Mesothelial cell of epicardium (in vitro differentiated cells): ENCODE measurements at places on chromosomes 2 and 18.

DNA sequence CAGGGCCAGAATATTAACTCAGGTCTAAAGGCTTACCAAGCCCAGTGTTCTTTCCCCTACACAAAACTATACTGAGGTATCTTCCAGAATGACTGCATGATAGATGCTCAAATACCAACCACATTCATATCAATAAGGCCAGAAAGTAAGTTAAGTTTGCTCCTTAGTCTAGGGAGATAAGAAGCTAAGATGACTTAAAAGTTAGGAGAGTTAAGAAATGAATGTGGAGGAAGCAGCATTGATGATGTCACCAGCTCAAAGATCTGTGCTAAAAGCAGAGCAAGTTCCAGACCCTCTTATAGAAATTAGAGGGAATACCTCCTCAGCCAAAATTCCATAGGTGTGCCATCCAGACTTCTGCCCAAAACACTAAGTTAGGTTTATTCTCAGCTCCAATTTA is 6.1 kb downstream of the PPP4R1 start:
- no peak for DNase-seq

GRCh38 chr2:3214065-3214464 is 163.6 kb downstream of the EIPR1 start:
- DNase-seq, result no peak

DNA sequence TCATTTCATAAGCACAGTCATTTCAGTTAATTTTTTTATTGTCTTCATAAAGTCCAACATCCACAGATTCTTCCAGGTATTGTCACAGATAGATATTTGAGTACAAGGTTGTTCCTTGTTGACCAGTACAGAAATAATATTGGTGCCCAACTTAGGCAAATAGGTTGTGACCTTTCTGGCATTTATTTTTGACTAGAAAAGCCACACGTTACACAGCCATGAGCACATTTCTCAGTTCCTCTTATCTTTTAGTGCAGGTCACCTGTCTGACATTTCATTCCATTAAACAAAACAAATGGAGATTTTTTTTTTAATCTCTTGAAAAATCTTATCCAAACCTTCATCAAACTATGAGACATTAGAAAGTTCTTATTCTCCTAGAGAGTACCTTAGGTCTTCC is 428.8 kb downstream of the ZNF521 start:
- DNase-seq, result no peak

GRCh38 chr18:55582325-55582724 is 5.7 kb downstream of the TCF4 start:
- DNase-seq, result no peak

DNA sequence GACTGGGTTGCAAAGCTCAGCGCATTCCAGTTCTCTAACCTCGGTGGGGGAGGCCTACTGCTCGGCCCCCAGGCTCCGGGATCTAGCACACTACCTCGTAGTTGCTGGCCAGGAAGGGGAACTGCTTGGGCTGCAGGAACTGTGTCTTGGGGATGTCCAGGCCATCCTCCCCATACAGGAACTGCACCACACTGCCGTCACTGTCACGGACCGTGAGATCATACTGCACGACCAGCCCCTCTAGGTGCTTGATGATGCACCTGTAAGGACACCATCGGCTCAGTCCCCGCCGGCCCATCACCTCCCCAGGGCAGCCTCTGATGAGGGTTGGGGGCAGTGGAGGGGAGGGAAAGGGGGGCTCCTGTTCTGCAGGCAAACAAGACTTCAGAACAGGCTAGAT is 61.6 kb downstream of the POLR1A start:
- peak; percentile 32 for DNase-seq

DNA sequence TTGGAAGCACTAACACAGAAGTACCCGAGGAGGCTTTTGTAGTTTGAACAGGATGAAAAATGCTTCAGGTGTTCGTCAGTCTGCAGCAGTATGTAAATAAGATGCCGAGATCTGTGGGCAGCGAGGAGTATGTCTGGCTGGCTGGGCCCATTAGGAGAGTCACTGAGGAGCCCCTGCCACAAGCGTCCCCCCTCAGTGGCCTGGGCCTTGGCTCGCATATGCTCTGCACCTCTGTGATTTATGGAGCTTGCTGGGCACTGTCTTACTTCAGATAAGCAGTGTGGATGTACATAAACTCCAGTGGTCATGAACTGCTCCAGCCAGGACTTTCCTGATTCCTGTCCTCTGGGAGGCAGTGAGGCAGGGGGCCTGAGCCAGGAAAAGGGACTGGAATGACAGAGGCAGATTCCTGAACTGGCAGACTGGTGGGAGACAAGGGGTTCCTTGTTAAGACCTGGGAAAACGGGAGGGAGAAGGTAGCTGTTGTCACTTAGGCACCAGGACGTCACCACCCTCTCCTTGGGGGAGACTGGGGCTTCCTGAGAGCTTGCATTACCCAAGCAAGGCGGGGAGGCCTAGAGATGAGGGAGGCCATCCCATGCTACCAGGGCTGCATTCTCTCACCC is 46.0 kb downstream of the CELF4 start:
- DNase-seq, result no peak

- DNase-seq, result no peak
Observed at GRCh38 chr2:105777031-105777482, 32.3 kb downstream of the NCK2 start.

DNA sequence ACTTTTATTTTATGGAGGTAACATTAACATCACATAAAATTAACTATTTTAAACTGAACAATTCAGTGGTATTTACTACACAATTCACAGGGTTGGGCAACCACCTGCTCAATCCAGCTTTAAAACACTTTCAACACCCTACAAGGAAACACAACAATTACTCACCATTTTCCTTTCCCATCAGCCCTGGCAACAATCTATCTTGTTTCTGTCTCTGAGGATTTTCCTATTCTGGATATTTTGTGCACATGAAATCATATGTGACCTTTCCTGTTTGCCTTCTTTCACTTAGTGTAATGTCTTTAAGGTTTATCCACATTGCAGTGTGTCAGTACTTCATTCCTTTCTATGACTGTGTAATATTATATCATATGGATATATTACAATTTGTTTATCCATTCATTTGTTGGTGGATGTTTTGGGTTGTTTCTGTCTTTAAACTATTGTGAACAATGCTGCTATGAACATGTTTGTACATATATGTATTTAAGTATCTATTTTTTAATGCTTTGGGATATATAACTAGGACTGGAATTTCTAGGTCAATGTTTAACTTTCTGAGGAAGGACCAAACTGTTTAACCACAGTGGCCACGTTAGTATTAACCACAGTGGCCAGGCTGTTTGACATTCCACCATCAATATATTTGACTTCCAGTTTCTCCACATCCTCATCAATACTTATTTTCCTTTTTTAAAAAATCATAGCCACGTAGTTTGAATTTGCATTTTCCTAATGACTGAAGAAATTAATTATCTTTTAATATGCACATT is 72.4 kb upstream of the KIF5C start:
- no peak for DNase-seq

DNA sequence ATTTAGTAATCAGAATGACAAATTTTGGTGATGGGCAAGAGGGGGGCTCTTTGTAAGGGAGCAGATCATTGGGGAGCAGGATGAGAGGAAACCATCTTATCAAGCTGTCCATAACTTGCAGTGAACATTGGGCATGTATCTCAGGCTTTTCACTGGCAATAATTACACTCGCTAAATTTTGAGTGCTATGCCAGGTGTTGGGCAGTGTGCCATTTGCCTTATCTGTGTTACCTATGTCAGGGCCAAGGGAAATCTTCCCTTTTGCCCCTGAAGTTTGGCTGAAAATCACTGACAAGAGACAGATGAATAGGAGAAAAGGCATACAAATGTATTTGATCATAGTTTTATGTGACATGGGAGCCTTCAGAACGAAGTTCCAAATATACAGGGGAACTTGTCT is 39.0 kb downstream of the NOSTRIN start:
- DNase-seq, result no peak

- DNase-seq, result no peak
Observed at GRCh38 chr18:58619596-58619930, 9.3 kb downstream of the ALPK2 start.

- no peak for DNase-seq
Observed at GRCh38 chr2:12074126-12074844, 327.9 kb downstream of the LPIN1 start.

- DNase-seq, result no peak
Observed at GRCh38 chr2:52405980-52406379, 1361.6 kb upstream of the CHAC2 start.

DNA sequence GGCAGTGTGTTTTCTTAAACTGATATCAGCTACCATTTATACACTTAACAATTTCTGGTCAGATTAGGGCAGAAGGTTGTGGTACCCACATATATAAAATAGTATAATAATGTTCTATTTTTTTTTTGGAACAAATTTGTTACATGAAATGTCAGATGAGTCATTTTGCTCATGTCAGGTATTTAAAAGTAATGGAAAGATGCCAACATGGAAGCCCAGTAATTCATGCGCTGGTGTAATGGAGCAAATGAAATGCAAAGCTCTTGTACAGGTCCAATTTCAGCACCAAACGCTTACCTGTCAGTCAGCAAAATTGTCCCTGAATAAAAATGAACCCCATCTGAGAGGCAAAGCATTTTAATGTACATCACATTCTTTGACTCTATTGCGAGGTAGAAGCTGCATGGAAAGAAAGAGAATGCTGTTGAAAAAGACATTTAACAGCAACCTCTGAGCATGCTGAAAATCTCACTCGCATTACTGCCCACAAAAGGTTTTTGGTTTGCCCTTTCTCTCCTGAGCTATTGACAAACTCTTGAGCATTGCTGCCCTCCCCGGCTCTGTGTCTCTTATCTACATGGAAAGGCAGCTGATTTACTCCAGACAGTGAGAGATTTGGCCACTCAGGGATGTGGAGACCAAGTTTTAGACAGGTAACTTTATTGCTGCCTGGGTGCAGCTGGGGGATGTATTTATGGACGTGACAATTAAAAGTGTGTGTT is 217.5 kb downstream of the CAMKMT start:
- no peak for DNase-seq

DNA sequence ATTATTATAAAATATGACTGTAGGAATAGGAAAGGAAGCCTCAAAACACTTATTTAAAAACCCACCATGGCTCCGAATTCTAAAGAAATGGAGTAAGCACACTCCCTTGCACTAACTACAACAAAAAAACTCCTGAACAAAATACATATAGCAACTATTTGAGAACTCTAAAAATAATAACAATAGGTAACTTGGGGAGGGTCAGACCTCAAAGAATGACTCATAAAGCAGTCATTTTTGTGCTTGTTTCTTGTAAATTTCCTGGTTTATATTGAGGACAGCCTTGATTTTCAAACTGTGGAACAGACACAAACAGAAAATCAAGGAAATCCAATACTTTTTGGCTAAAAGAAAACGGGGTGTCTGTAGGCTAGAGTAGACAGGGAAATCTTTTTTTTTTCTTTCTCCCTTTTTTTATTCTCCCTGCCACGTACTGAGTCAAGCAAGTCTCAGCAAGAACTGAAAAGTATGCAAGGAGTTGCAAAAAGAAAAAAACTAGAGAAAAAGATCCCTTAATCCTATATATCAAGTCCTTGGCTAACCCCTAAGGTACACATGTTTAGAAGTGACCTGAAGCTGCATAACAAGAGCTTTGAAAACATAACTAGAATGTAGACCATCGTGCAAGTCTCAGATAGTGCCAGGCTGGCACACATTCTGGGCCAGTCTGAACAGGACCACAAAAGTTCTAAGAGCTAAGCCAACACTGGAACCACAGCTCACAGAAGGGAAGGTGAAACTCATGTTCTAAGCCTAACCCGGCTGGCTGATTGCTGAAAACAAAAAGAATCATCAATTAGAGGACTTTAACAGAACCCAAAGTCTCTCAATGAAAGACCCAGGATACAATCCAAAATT is 403.1 kb upstream of the LYPD1 start:
- DNase-seq, result no peak

DNA sequence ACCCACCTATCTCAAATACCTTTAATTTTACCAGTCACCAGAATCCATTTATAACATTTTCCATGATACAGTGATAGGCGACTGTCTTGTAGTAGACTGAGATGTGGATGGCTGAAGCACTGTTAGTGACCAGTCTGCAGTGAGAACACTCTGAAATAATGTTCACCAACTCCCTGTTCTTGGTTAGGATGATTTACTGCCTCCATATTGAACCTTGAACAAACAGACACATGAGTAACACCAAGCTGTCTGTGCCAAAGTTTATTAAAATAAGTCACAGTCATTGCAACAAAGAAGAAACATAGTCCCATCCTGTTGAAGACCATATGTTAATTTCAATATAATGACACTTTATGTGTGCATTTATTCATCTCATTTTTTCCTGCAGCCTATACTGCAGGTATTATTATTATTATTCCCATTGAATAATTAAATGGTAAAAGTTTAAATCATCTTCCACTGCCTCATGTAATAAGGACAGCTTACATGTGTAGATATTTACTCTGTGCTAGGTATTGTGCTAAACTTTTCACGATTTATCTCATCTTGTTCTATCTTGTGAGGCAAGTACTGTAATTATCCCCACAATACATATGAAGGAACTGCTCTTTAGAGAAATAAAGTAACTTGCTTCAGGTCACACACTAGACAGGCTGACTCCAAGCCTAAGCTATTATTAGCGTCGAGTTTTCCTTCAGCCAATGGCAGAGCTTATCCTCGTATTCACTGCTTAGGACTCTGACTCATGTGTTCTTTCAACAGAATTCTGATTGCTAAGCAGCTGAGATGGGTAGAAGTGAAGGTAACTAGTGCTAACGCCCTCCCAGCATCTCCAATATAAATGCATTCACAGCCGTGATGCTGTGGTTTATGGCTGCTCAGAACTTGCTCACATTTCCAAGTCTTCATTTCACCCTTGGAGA is 62.5 kb downstream of the ONECUT2 start:
- no peak for DNase-seq

GRCh38 chr2:66000901-66001300 is 434.0 kb upstream of the MEIS1 start:
- no peak for DNase-seq

GRCh38 chr2:176585791-176586190 is 316.5 kb downstream of the MTX2 start:
- DNase-seq, result no peak

- DNase-seq, result no peak
Observed at GRCh38 chr2:170509452-170510193, 205.5 kb upstream of the SP5 start.

GRCh38 chr2:157876066-157876785 is at the start of gene ACVR1:
Gene ACVR1 (minus strand): TSS chr2:157876330. CDS start chr2:157799493, 76,837 bp downstream.
- peak; percentile 80 for DNase-seq

DNA sequence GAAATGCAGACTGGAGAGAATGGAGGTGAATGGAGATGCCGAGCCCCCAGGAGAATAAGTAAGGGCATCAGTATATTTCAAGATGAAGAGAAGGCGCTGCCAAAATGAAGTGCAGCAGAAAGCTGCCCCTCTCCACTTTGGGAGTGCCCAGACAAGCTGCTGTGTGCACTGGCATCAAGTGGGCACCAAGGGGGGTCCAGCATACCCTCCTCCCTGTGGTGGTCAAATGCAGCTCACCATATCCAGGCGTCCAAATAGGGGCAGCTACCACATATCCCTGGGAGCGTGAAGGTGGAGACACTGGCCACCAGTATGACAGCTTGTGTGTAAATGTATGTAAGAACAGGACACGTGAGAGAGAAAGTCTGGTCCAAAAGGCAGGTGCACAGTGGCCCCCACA is 236.6 kb downstream of the KLHL29 start:
- DNase-seq, result no peak

GRCh38 chr2:8049851-8050571 is 631.8 kb upstream of the ID2 start:
- DNase-seq, result no peak

GRCh38 chr2:239677453-239678185 is 276.8 kb upstream of the HDAC4 start:
- peak; percentile 33 for DNase-seq
